Stomach (tissue), 19 donors: ENCODE measurements at places on chromosomes 4 and X. TPM values are rescaled to one million over a fixed set of nuclear protein-coding genes. Genes with fewer than 3 reads are reported as not detected.

CYTL1 gene
- total RNA-seq = not detected

GLOD5 gene
- total RNA-seq = not detected

SH3TC1 gene
- total RNA-seq = 52.5 TPM

TMPRSS11B gene
- 1.5 TPM for total RNA-seq

TRMT10A gene
- total RNA-seq = 60.7 TPM

LRCH2 gene
- 6.7 TPM for total RNA-seq

ADAM29 gene
- total RNA-seq = not detected

UGT2A1 gene
- total RNA-seq = not detected

TLR1 gene
- total RNA-seq = 5.3 TPM

TSPAN6 gene
- 27.2 TPM for total RNA-seq

FAAH2 gene
- total RNA-seq = 16.5 TPM

FAT1 gene
- 62.9 TPM for total RNA-seq
